ENCODE measurements at places on chromosomes 13 and 19.

DNA sequence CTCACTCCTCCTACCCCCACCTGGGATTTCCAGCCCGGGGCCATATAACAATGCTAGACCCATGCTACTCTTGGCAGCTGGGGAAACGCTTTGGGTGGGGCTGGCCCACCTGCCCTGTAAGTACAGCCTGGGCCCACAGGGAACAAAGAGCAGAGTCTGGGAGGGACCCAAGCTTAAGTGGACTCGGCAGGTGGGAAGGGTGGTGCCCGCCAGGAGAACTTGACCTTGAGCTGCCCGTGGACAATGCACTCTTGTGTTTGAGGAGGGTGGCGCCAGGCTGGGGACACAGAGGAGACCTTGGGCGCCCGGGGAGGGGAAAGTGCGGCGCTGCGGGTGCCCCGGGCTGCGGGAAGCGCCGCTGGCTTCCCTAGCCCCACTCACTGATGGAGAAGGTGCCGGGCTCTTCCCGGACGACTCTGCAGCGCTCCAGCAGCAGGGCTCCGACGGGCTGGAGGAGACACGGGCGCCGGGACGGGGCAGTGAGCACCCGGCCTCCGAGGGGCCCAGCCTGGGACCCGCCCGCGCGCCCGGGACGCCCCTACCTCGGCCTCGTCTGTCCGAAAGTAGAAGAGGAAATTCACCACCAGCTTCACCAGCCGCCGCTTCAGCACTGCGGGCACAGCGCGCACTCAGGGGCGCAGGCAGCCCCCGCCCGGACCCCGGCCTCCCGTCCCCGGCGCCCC, 607 bp downstream of the PLEKHJ1 start:
- no peak for DNase-seq

DNA sequence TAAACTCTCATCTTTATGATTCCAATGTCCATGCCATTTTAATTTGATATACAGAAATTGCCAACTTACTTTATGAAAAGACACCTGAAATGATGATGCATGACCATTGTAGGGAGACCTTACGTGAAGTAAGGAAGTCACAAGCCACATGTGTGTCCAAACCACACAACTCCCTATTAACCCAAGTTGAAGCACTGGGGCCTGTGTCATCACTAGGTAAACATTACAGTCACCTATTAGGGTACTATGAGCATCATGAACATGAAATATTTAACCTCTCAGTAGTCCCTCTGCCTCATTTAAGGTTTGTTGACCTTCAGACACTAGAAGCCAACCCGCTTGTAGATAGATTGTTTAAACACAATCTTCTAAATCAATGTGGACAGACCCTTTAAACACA, 576.9 kb downstream of the IRS2 start:
- DNase-seq: no peak

GRCh38 chr13:90420683-90421082, 926.8 kb upstream of the MIR17HG start:
- DNase-seq: no peak

DNA sequence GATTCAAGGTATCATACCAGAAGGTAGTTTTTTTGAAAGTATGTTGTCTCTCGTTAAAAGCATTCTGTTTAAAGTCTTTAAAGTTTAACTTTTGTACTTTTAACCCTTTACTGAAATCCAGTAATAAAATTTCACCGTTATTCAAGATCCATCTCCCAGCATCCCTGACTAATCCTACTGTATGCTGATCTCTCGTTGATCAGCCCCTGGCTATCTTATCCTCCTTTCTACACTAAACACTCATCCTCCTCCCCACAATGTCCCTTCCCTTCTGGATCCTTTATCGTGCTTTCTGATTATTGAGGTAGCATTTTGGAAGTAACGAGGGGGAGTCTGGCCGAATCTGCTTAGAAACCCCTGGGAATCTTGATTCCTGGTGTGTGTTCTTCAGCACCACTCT, 1.3 kb downstream of the TPP2 start:
- DNase-seq: no peak

- DNase-seq: no peak
Measured at GRCh38 chr19:50486823-50487515, 10.3 kb upstream of the GARIN5A start.

GRCh38 chr13:24249624-24250023, 59.8 kb upstream of the C1QTNF9 start:
- no peak for DNase-seq

GRCh38 chr19:13817615-13818371, 22.6 kb downstream of the ZSWIM4 start:
- no peak for DNase-seq

DNA sequence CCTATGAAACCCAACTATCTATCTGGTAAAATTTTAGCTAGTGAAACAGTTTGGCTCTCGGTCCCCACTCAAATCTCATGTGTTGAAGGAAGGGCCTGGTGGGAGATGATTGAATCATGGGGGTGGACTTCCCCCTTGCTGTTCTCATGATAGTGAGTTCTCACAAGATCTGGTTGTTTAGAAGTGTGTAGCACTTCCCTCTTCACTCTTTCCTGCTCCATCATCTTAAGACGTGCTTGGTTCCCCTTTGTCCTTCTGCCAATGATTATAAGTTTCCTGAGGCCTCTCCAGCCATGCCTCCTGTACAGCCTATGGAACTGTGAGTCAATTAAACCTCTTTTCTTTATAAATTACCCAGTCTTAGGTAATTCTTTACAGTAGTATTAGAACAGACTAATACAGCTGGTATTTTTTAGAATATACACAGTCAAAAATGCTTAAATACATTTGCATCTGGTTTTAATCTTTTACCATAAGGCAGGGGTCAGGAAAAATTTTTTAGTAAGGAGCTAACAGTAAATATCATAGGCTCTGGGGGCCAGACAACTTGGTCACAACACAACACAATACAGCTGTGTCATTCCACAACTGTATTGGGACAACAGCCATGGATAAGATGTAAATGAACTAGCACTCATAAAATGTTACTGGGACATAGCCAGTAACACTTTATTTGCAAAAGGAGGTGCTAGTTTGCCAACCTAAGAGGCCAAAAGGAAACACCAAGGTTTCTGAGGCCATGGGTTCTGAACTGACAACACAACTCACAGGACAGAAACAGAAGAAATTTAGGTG, 24.3 kb downstream of the DZIP1 start:
- DNase-seq: no peak

- no peak for DNase-seq
Measured at GRCh38 chr19:30886222-30886621, 463.0 kb downstream of the TSHZ3 start.

GRCh38 chr13:113359571-113359970, 4.4 kb downstream of the GRTP1 start:
- no peak for DNase-seq

DNA sequence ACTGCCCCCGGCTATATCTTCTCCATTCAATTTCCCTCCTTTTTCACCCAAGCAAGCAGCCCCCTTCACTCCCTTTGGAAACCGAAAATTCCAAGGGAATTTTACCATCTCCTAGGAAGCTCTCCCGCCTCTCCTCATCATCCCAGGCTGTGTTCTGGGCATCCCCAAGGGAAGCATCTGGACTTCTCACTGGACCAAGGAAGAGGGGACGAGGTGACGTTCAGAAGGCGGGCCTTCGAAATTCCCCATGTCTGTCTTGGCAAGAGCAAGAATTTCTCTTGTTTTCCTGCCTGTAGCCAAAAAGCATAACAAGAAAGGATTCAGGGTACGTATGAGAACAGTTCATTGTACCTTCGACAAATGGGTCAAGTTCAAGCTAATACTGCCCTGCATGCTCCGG, 6.1 kb downstream of the TPRX2 start:
- no peak for DNase-seq

DNA sequence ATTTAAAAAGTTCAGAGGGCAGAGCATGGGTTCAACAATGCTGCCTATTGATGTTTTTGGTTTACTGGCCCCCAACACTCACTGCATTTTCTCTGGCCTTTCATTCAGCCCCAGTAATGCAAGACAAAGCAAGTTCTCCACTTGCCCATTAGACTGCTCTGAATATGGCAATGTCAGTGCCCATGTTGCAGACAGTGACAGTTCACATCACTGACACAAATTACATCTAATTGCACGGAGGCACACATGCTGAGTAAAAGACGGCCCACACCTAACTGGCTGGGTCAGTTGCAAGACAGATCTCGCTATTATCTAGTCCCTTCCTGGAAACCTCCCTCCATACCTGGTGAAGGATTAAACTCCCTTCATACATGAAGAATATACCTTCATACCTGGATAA, 54.0 kb downstream of the ENOX1 start:
- DNase-seq: no peak

GRCh38 chr13:28582225-28582891, 76.6 kb upstream of the POMP start:
- no peak for DNase-seq

- no peak for DNase-seq
Measured at GRCh38 chr13:110245416-110245899, 61.5 kb downstream of the COL4A1 start.

DNA sequence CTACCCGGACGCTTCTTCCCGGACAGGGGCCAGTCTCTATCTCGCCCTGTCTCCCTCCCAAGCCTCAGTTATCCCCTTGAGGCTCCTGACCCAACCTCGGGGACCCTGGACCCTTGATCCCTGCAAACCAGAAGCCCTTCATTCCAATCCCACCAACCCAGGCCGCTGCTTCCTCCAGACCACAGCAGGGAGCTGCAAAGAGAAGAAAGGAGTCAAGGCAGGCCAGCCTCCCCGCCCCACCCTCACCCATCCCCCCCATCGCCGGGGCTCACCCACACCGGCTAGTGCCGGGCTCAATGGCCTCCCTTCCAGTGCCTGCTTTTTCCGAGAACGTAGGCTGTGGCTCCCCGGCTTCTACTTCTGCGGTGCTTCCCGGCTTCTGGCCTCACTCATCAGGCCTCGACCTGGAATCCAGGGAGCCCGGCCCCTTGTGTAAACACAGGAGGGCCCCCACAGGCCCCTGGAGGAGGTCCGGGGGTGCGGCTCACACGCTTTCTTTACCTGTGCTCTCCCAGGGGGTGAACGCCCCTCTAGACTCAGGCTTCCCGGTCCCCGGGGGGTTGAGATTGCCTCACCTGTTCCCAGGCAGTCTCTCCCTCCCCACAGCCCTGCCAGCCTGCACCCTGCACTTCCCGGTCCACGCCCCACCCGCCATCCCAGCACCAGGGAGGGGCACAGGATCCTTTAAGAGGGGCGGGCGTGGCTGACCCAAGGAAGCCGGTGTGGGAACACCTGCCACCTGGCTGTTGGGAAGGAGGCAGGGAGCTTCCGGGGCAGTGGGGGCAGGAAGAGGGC, at the start of gene FAM83E:
TSS of gene FAM83E (minus strand) at position 641 of the 795 bp plus-strand sequence. CDS start 1,704 bp downstream, outside the sequence.
- DNase-seq: no peak

DNA sequence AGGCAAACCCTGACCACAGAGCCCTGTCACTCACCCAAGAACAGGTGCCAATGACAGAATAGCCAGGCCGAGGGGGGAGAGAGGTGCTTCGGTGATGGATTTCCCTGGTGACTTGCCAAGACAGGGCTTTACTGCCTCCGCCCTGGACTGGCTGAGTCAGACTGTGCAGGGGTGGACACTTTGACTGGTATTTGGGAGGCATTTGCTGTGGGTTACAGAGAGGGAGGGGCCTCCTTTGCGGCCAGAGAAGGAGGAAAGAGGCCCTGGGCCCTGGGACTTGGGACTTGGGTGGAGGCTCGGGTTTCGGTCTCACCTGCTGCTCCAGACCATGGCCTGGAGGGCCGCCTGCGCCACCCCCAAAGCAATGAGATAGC, 4.6 kb upstream of the EPS8L1 start:
- no peak for DNase-seq

GRCh38 chr13:46896341-46897137, at the start of gene HTR2A:
TSS of gene HTR2A (minus strand) at chr13:46897053. CDS start at chr13:46895906, 1,147 bp downstream.
- DNase-seq: peak; percentile 39

GRCh38 chr19:23914402-23915286, at the start of gene ZNF726:
TSS of gene ZNF726 (plus strand) at chr19:23914886. CDS start at chr19:23914995, 109 bp downstream.
- DNase-seq: peak; percentile 86

- DNase-seq: no peak
Measured at GRCh38 chr19:6736169-6736916, 1.0 kb downstream of the GPR108 start.

DNA sequence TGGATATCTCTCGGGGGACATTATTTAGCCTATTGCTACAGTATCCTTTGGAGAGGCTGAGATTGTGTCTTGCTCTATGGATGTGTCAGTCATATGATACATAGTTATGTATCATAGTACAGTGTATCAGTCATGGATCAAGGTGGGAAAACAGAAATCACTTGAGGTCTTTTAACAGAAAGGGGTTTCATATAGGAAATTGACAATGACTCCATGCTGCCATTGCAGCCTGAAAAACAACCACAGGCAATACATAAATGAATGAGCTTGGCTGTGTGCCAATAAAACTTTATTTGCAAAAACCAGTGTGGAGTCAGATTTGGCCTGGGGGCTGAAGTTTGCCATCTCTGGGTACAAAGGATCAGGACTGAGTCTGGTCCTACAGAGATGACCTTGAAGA, 35.4 kb downstream of the COLGALT1 start:
- no peak for DNase-seq

- no peak for DNase-seq
Measured at GRCh38 chr13:97648171-97648880, 214.4 kb downstream of the RAP2A start.

DNA sequence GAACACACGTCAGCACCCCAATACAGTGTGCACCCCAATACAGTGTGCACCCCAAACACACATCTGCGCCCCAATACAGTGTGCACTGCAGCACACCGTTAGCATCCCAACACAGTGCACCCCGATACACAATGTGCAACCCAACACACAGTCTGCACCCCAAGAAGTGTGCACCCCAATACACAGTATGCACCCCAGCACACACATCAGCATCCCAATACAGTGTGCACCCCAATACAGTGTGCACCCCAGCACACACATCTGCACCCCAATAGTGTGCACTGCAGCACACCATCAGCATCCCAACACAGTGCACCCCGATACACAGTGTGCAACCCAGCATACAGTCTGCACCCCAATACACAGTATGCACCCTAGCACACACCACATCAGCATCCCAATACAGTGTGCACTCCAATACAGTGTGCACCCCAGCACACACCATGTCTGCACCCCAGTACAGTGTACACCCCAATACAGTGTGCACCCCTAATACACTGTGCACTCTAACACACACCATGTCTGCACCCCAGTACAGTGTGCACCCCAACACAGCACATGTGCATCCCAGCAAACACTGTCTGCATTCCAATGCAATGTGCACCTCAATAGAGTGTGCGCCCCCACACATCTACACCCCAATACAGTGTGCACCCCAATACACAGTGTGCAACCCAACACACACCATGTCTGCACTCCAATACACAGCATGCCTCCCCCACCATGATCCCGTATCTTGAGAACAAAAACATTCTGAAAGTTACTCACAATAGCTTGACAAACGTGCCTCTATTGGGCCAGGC, 855 bp upstream of the CARS2 start:
- DNase-seq: no peak
